CD4-positive, alpha-beta T cell treated with Interleukin-6 for 4 hours (primary cell): ENCODE measurements at places on chromosomes 1 and 21.

GRCh38 chr1:113657556-113658063 is 101.7 kb downstream of the PHTF1 start:
- no peak for DNase-seq

DNA sequence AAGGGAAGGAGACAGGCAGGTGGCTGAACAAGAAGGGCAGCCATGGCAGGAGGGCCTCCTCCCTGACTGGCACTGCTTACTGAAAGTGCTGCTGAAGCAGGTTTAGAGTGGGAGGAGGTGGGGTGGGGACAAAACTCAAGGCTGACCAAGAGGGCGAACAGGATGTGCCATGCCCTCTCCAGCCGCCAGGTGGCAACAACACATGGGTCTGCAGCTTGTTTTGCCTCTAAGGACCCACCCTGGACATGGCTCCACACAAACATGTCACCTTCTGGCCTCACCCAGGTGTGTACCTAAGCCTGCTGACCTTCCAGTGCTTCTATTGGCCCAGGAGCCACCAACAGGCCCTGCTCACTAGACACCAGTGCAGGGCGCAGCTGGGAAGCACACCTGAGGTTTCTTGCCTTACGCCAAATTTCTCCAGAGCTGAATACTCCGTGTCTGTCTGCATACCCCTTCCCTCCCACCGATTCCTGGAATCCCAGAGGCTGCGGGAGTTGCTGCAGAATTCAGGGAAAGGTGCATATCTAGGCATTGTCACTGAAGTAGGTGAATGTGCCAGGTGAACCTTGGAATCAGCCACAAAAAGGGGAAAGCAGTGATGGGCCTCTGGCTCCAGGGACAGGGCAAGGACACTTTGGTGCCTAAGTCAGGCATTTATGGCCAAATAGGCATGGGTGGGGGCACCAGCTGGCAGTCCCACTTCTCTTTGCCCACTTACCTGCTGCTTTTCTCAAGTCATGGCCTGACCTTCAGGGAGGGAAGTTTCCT is 5.3 kb downstream of the PSRC1 start:
- peak; percentile 72 for DNase-seq

DNA sequence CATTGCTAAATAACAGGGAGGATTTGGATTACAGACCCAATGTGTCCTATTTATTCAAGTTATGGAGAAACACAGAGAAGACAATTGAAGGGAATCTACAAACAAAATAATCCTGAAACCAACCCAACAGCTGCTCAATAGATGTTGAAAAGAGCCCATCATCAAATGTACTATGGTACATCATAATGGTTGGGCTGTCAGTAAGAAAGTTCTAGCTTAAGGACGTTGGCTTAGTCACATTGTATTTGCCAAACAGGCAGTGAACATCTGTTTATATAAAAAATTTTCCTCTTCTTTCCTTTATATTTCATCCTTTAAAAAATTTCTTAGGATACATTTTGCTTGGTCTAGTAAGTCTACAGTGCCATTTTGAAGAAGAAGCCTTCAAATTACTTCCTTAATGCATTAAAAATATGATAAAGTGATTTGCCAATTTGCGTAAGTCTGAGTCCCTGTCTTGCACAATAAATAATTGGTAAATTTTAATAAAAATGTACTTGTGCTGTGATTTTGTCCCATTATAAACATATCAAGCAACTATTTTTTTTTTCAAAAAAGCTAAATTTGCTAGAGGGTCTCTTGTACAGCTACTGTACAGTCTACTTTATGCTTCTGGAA is 14.4 kb downstream of the MAP3K7CL start:
- no peak for DNase-seq

DNA sequence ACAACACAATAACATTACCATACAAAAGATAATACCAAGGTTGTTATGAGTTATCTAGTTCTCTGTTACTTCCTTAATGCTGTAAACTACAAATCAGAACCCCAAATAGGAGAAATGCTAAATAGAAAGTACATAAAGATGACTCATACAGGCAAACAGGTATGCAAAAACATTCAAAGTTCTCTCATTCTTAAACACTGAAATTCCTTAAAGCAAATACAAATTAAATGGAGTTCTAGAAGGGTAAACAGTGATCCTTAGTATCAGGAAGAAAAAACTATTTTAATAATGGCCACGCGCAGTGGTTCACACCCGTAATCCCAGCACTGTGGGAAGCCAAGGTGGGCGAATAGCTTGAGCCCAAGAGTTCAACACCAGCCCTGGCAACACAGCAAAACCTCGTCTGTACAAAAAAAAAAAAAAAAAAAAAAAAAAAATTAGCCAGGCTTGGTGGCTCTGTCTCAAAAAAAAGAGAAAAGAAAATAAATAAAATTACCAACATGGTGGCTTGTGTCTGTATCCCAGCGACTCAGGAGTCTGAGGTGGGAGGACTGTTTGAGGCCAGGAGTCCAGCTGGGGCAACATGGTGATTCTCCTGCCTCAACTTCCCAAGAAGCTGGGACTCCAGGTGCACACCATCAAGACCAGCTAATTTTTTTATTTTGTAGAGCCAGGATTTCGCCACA is 17.5 kb downstream of the FBXO42 start:
- DNase-seq: no peak

DNA sequence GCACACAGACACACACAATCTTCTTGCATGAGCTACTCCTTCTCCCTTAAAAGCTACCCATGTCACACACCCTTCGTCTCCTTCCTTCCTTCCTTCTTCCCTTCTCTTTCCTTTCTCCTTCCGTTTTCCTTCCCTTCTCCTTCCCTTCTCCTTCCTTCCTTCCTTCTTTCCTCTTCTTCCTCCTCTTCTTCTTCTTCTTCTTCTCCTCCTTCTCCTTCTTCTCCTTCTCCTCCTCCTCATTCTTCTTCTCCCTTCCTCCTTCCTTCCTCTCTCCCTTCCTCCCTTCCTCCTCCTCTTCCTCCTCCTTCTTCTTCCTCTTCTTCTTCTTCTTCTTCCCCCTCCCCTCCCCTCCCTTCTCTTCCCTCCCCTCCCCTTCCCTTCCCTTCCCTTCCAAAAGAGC is 52.1 kb upstream of the LEPR start:
- DNase-seq: no peak
